ENCODE measurements at places on chromosomes 5 and 9.

GRCh38 chr9:96382839-96383164 lies 709 bp downstream of the SLC35D2 start:
- no peak for DNase-seq

GRCh38 chr5:132420706-132421272 lies 51.3 kb downstream of the SLC22A5 start:
- DNase-seq, result no peak

GRCh38 chr9:71146511-71146910 lies 25.1 kb upstream of the TRPM3 start:
- no peak for DNase-seq

- peak; percentile 8 for DNase-seq
Observed at GRCh38 chr5:67770431-67771025, 445.0 kb upstream of the PIK3R1 start.

DNA sequence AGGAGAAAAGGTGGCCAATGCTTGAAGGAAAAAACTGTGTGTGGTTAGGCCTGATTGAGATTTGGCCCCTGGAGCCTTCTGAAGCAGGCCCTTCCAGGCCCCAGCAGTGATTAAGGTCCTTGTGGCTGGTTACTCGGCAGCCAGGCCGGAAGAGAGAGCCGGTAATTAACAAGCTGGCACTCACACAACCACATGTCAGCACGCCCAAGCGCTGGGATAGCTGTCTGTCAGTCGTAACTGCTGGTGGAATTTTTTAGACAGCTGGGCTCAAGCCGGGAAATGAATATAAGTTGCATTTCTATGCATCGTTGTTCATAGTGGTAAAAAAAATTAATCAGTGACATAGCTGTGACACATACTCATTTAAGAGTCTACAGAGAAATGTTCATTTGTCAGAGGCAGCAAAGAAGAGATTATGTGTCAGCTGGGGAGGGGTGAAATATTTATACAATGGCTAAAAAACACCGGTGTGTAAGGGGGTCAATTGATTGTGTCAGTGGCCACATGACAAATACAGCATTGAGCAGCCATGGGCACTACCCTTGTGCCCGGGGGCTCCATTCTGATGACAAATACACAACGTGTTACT lies 13.7 kb upstream of the ARAP3 start:
- DNase-seq, result peak; percentile 51

GRCh38 chr5:91128604-91129003 lies 254.5 kb downstream of the ARRDC3 start:
- no peak for DNase-seq

- DNase-seq, result no peak
Observed at GRCh38 chr9:137916540-137916939, 39.0 kb downstream of the CACNA1B start.

- DNase-seq, result no peak
Observed at GRCh38 chr5:134437340-134437846, 25.7 kb upstream of the CDKN2AIPNL start.

DNA sequence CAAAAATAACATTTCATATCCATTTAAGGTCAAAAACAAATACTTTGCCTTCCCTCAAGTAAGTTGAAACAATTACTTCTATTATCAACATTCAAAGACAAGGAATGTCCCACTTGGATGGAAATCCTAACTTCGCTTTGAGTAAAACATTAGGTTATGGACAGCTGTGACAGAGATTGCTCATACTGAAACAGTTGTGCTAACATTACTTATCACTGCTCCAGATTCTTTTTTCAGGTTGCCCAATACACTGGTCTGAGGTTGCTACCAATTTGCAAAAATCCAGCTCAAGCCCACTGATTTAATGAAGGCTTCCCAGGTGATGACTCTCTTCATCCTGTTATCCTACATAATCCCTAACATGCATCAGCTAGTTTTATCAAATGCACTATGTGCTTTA lies 98.3 kb downstream of the UBAP2 start:
- no peak for DNase-seq

DNA sequence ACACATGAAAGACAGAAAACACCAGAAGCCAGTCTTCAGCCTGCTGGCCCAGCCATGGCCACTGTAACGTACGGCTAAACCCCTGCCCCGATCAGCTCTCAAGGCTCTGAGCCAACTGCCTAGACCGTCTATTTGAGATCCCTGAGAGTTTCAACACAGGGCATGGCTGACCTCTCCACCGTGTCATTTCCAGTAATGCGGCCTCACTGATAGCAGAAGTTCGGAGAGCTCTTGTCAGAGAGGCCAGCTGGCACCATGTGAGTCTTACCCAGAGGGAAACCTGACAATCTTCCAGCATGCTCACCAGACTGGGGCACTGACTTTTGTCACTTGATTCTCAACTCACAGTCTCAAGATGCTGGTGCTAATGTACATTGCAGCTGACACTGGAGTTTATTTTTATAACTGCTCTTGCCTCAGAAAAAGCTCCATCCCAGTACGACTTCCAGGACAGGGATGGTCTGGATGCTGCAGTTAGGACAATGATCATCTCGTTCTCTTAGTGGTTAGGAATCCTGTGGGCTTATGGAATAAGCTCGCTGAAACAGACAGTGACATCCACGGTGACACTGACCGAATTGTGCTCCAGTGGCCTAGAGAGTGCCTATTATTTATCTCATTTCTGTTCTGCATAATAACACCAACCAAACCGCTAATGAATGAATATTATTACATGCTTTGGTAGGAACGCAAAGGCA lies 372.7 kb downstream of the ICE1 start:
- no peak for DNase-seq
